H7 (cell line): ENCODE measurements at places on chromosomes 7 and 10. TPM values are rescaled to one million over a fixed set of nuclear protein-coding genes. Genes with fewer than 3 reads are reported as not detected.

SNCG gene
- 23.4 and 26.7 TPM in 2 replicates for total RNA-seq

PIP gene
- total RNA-seq, result not detected in 2 replicates

METTL27 gene
- 1.9 and 7.4 TPM in 2 replicates for total RNA-seq

TRPV6 gene
- 0.17 and 0.22 TPM in 2 replicates for total RNA-seq

SEMA4G gene
- 3.4 and 8.2 TPM in 2 replicates for total RNA-seq

STOX1 gene
- total RNA-seq, result 2.4 TPM in 2 replicates

HMX2 gene
- total RNA-seq, result 0.07 TPM in 1 of 2 replicates, not detected in the other
